ENCODE measurements at places on chromosomes 7 and 10. TPM values are rescaled to one million over a fixed set of nuclear protein-coding genes. Genes with fewer than 3 reads are reported as not detected.

The GPNMB gene
- total RNA-seq: 26.3 TPM

The CYP3A5 gene
- total RNA-seq: 0.11 TPM

The PRXL2A gene
- 33.2 TPM for total RNA-seq

The ANKRD30A gene
- 7.1 TPM for total RNA-seq

The VKORC1L1 gene
- 6.9 TPM for total RNA-seq

The AKR1C4 gene
- not detected for total RNA-seq

The SEC31B gene
- 4.7 TPM for total RNA-seq

The SOSTDC1 gene
- total RNA-seq: not detected

The TMEM184A gene
- total RNA-seq: 1.6 TPM

Measured in A375 (cell line).